ENCODE measurements at places on chromosomes 5 and 9.

DNA sequence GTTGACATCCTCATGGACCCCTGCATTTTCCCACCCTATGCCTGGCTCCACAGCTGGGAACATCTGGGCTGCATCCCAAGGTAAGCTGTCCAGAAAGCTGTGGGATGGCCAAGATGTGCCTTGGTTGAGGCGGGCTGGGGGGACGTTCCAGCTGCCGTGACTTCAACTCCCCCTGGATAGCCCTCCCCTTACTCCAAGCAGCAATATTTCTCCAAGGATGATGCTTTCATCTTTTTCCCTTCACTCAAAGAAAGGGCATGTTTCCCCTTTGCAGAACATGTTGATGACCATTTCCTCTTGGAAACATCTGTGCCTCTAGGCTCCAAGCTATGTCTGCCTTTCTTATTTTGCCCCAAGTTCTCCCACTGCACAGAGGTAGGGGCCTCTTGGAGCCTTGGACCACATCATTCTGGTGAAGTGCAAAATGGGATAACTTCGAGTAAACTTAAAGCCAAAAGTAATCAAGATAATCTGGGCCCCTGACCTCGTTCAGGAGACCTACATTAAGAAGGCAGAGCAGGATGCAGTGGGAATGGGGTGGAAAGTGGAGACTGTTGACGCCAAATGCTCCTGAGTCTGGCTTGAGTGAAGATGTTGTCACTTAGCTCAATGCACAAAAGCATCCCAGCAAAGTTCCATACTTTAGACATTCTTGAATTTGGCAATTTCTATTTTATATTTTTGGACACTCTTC is 175.2 kb downstream of the GAS1 start:
- DNase-seq, result no peak

- no peak for DNase-seq
These were observed 1.8 kb downstream of the PTBP3 start for GRCh38 chr9:112331674-112331952.

GRCh38 chr9:122347348-122348287 is 23.2 kb upstream of the PTGS1 start:
- no peak for DNase-seq

GRCh38 chr5:33010846-33011245 is 299.7 kb downstream of the NPR3 start:
- no peak for DNase-seq

GRCh38 chr9:133277467-133277866 is 2.5 kb upstream of the ABO start:
- DNase-seq, result no peak

DNA sequence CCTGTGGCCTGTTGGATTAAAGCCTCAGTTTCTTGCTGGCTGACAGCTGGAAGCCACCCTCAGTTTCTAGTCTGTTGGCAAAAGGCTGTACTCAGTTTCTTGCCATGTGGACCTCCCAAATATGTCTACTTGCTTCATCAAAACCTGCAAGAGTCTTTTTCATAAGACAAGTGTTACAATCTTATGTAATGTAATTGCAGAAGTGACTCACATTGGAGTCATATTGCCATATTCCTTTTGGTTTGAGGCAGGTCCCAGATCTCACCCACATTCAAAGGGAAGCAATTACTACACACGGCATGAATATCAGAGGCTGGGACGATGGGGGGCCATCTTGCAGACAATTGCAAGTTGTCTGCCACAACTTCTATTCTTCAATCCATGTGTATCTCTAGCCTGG is 286.7 kb upstream of the IL12B start:
- DNase-seq, result no peak

DNA sequence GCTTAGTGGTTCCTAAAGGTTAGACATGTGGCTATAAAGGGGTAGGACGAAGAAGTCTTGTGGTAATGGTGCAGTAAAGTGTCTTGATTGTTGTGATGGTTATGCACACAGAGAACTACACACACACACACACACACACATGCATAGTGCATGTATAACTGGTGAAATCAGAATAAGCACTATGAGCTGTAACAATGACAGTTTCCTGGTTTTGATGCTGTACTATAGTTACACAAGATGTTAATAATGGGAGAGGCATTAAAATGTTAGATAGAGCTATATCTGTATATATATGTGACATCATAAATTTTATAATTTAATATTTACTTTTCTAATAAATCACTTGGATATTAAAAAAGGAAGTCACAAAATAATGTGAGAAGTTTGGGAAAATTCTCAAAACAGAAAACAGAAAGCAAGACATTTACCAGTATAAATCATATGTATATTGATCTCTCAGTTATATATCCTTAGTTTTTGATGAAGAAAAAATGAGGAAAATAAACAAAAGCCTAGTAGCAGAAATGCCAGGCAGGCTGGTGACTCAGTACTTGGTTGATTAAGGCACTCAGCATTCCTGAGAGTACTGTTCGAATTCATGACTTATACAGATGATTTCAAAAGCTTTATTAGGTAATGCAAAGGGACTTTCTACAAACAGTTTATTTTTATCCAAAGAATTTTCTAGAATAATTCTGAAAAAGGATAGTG is 350.5 kb upstream of the DAB2 start:
- DNase-seq, result no peak

- no peak for DNase-seq
These were observed 31.3 kb downstream of the FGF1 start for GRCh38 chr5:142654578-142655058.

GRCh38 chr5:138696501-138696900 is 56.7 kb upstream of the CTNNA1 start:
- DNase-seq, result no peak

- no peak for DNase-seq
These were observed 184.7 kb downstream of the C9orf50 start for GRCh38 chr9:129435988-129436717.

DNA sequence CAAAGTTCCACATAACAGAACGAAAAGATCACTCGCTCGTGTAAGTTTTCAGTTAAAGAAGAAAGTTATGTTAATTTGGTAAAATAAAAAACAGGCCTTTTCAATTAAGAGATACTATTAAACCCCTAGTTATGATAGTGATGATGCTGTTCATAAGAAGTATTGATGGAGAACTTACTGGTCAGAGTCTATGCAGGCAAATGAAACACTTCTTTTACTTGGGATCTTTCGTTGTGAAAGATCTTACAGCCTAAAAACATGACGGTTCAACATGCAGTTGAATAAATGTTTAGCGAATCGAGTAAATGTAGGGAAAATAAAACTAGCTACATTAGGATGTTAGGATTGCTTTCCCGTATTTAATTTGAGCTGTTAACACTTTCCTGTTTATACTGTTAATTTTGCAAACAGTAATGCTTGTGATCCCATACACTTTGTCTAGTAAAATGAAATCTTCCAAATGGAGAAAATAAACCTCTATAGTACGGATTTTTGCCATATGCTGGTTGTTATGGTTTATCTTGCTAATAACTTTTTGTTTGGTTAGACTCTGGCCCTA is 2.0 kb downstream of the RHOBTB3 start:
- DNase-seq, result no peak

GRCh38 chr5:153461341-153461740 is 29.1 kb upstream of the GRIA1 start:
- DNase-seq, result no peak

DNA sequence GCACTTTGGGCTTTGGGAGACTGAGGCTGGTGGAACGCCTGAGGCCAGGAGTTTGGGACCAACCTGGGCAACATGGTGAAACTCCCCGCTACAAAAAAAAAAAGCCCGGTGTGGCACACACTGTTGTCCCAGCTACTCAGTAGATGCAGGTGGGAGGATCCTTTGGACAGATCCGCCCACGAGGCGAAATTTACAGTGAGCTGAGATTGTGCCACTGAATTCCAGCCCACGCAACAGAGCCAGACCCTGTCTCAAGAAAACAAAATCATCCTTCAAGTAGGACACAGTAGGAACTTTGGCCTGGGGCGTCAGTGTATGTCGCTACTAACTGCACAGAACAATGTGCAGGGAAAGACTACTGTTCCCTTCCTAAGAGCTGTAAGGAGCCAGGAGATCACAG is 4.8 kb downstream of the RPS14 start:
- DNase-seq, result no peak

DNA sequence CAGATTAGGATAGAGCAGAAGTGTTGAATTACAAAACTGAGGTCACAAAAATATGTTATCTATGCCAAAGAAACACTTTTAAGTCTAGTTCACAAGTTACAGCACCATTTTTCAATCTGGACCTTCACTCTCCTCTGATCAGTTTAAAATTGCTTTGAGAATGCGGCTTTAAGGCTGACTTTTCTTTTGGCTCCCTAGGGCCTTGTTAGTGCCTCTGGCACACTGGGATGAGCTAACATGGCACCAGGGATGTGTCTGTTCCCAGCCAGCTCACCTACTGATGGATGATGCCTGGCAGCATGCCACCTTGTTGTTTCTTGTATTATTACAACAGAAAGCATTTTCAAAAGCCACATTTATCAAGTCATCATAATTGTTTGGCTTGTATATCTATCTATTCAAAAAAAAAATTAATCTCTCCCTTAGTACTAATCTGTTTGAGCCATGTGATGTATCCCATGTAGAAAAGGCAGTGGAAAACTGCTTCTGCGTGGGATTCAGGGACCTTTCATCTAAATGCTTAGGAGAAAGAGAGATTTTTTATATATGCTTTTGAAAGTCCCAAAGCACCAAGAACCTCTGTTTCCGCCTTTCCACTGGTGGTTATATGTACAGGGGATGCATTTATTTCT is 46.6 kb downstream of the ADAMTSL1 start:
- DNase-seq, result no peak

- DNase-seq, result no peak
These were observed 130.4 kb downstream of the TMEM174 start for GRCh38 chr5:73303148-73304079.

DNA sequence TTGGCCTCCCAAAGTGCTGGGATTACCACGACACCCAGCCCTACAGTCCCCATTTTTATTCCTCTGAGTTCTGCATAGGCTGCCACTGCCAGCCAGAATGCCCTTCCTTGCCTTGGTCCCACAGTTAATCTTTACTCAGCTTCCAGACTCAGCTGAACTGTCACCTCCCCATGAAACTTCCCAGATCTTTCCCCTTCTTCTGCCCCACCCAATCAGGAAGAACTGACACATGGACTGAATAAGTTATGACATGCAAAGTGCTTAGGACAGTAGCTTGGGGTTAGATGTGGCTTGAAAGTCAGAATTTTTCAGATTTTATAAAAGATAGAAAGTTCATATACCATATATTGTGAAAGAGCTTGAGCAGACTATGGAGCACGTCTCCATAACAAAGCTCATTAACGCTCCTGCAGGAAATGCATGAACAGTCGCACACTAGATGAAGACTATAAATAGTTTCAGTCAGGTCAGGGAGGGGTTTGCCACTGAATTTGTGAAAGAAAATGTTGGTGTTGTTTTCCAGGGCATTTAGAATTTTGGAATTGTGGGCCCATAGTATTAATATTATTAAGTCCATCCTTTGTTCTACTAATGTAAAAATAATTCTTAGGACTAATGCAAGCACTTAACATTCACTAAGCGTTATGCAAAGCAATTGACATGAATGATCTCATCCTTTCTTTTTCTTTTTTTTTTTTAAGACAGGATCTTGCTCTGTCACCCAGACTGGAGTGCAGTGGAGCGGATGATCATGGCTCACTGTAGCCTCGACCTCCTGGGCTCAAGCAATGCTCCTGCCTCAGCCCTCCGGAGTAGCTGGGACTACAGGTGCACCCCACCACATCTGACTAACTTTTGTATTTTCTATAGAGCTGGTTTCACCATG is 36.1 kb upstream of the DENND1A start:
- no peak for DNase-seq

GRCh38 chr5:79699763-79700400 is 10.2 kb downstream of the CMYA5 start:
- no peak for DNase-seq

- no peak for DNase-seq
These were observed 308.8 kb upstream of the PANK3 start for GRCh38 chr5:168887931-168888330.

All from stimulated activated CD4-positive, alpha-beta T cell treated with anti-CD3 and anti-CD28 coated beads, Interleukin-2, amount 100 ng/mL, for 48 hours (primary cell).